NCI-H510A (cell line): ENCODE measurements at places on chromosomes 2 and 18.

DNA sequence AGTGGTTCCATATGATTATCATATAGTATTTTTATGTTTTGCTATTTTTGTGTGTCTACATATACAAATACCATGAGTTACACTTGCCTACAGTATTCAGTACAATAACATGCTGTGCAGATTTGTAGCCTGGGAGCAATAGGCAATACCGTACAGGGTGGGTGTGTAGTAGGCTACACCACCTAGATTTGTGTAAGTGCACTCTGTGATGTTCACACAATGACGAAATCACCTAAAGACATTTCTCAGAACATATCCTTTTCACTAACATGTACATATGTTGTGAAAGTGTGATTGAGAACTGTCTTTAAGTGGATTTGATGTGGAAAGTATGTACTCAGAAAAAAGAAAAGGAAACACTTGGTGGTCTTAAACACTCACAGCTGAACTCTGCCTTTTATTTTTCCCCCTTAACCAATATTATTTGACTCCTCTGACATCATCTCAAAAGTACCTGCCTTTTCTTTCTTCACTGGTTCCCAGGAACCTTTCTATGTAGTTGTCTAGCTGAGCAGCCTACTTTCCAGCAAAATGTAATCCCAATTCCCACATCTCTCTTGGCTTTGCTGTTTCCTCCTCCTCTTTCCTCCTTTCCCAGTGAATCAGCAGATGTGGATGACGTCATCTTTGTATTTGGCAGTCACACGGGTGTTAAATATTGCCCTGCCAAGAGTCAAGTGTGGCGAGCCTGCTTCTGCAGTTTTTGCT lies 47.7 kb downstream of the OSBPL6 start:
- peak; percentile 64 for DNase-seq

DNA sequence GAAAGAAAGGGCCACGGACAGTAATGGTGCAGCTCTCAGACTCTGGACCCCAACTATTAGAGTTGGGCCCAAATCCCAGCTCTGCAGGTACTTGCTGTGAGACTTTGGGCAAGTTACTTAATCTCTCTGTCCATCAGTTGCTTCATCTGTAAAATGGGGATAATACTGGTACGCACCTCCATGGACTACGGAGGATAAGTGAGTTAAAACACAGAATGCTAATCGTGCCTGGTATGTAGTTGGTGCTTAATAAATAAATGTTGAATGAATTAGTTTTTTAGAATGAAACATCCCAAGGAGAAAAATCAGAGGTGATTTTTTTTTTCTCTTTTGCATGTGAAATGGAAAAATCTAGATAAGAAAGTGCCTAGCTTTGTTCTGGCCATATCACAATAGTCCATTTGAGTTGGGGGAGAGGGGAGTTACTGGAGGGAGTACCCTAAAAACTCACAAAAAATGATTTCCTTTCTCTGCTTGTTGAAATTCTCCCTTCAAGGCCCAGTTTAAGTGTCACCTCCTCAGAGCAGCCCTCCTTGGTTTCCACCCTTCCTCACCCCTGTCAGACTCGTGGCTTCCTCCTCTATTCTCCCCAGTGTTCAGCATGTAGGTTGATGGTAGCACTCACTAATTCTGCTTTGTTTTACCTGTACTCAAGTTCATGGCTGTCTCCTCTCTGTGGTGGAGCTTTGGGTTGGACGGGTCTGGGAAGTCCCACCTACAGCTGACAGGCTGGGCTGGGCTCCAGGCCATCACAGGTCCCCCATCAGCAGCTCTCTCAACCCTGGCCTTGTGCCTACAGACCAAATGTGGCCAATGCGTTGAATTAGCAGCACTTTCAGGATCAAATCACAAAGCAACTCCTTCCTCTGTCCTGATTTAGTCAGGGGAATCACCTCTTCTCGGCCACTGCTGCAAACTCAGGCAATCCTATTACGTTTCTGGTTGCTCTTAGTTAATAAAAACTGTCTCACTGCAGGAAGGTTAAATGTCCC lies 92.8 kb upstream of the TAF1B start:
- no peak for DNase-seq

- DNase-seq, result no peak
These were observed 3.6 kb downstream of the ERFE start for GRCh38 chr2:238162251-238162845.

DNA sequence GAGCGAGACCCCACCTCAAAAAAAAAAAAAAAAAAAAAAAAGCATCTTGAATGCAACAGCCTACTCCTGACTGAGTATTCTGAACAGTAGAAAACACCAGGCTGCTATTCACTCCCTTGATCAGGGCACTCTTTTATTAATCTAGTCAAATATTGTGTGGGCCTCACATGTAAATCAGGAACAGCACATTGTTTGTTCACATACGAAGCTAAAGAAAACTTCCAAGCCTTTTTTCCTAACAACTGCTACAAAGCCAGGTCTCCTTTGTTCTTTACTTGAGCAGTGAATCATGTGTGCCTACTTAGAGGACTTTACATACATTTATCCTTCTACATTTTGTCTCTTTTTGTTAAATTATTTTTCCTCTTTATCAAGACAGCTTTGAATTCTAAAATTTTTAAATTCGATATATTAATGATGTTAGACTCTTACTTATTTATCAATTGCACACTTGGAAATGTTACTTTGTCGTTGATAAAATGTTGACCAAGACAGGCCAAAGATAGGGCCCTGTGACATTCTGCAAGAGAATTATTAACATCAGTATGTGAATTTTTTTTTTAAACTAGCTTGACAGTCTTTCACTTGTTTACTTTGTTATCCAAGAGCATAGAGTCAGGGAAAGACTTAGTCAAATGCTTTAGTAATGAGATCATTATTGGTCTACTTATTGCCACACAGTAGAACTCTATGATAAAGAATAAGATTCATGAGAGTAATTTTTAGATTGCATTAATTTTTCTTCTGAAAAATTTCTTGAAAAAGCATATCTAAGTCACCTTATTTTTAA lies 13.2 kb downstream of the SPATS2L start:
- DNase-seq, result no peak

DNA sequence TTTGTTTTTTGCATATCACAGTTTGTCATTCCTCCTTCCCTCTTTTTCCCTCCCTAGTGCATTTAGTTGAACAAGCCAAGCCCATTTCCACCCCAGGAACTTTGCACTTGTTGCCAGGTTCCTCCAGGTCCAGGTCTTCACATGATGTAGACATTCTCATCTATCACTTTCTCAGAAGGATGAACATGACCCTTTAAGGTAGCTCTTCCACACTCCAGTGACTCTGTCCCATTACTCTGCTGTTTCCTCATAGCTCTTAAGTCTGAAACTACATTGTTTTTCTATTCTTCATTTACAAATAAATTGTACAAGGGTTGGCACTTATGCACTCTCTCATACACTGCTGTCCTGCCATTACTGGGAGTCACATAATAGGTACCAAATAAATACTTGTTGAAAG lies 6.1 kb downstream of the KYNU start:
- no peak for DNase-seq

DNA sequence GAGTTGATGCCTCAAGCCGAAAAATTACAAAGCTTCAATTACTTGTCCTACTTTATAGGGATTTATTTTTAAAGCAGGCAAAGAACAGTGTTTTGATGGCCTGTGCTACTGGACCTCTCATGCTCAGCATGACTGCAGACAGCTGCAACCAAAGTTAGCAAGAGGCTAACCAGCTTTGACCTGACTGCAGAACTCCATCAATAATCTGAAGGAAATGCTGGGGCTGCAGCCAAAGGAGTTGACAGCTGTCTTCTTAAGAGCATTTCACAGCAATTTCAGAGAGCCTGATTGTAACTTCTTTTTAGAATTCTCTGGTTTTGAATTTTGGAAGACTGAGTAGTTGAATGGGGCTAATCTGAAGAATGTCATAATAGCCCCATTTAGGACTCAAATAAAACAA lies 46.5 kb upstream of the SESTD1 start:
- no peak for DNase-seq

- DNase-seq, result no peak
These were observed 23.3 kb downstream of the MAP3K19 start for GRCh38 chr2:135023886-135024485.

DNA sequence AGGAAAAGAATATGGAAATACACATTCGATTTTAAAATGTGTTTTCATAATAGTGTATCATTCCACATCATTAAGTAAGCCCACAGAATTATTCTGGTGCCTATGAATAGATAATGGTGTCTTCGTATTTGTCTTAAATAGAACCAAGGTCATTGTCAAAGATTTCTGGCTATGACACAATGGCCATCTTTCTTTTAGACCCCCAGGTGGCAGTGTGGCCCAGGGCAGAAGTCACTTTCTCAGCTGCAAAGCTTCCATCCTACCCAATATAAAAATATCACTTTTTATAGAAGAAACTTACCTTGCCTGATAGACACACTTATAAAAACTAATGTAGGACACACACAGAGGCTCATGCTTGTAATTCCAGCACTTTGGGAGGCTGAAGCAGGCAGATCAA lies 57.5 kb downstream of the ZRANB3 start:
- no peak for DNase-seq

- DNase-seq, result no peak
These were observed 54.3 kb upstream of the RMDN2 start for GRCh38 chr2:37870829-37871228.

GRCh38 chr2:67340133-67341011 lies 56.8 kb upstream of the ETAA1 start:
- DNase-seq, result no peak

GRCh38 chr2:109422758-109423500 lies 190.8 kb downstream of the SEPTIN10 start:
- DNase-seq, result no peak

DNA sequence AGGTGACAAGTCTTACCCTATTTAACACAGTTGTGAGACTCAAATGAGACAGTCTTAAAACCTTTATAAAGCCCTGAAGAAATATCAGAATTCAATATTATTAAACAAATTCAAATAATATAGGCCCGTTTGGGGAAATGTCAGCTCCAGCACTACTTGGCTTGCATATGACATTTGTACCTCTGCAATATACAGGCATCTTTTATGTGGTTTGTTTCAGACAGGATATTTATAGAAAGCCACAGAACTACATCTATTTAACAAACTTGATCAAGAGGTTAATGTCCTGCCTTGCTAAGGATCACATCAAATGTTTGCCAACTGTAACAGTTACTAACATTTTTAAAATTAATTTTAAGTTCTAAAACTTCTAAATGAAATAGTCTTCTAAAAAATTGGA lies 3.2 kb upstream of the MREG start:
- no peak for DNase-seq

DNA sequence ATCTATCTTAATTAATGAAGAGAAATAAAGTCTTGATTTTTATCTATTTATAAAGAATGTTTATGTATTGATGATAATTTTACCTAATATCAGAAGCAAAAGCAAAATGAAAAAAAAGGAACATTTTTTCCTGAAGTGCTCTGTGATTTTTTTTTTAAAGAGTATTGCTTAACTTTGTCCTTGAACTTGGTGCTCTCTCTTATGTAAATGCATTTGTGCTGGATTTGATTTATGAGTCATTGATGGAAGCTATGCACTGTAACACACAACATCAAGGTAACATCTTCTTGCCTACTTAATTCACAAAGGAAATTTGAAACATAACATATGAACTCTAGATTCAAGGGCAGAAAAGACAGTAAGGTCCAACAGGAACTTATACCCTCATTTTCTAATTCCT lies 312.9 kb upstream of the CDH19 start:
- no peak for DNase-seq

- no peak for DNase-seq
These were observed 862.2 kb upstream of the LRATD1 start for GRCh38 chr2:13770279-13770678.

DNA sequence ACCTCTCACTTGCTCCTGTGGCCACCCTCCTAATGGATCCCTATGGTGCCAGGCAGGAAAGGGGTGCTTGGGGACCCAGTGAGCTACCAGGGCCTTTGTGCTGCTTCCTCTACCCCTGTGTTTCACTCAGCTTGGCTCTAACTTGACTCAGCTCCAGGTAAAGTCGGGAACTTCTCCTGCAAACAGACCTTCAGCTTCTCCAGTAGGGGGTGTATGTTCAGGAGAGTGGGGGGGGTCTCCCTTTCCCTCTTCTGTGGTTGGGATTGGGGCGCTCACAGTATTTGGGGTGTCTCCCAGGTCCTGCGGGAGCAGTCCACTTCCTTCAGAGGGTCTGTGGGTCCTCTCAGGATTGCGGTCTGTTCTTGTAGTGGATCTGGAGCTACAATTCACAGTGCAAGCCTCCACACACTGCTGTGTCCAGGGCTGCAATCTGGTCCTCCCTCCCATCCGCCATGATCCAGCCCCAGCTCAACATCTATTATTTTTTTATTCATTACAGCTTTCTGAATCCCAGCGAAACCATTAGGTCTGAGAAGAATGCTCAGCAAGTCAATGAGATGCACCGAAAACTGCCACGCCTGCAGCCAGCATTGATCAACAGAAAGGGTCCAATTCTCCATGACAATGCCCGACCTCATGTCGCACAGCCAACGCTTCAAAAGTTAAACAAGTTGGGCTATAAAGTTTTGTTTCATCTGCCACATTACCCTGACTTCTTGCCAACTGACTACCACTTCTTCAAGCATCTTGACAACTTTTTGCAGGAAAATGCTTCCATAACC lies 26.4 kb upstream of the SAP130 start:
- no peak for DNase-seq

DNA sequence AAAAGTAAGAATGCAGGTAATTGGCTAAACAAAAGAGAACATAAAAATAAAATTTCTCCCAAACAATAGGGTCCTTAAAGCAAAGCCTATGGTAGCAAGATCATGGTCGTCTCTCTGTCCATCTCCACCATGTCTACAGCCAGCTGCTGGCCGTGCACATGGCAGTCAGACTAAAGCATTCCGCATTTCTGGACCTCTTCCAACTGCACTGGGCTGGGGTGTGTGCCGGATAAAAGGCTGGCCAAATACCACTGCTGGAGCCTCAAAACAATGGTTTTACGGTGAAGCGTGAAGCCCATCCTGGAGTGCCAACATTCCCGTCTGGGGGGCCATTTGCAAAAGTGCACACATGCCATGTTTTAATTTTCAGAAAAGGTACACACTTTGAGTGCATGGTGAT lies 74.8 kb upstream of the PIEZO2 start:
- no peak for DNase-seq

- no peak for DNase-seq
These were observed 13.5 kb downstream of the EFEMP1 start for GRCh38 chr2:55910077-55910476.

DNA sequence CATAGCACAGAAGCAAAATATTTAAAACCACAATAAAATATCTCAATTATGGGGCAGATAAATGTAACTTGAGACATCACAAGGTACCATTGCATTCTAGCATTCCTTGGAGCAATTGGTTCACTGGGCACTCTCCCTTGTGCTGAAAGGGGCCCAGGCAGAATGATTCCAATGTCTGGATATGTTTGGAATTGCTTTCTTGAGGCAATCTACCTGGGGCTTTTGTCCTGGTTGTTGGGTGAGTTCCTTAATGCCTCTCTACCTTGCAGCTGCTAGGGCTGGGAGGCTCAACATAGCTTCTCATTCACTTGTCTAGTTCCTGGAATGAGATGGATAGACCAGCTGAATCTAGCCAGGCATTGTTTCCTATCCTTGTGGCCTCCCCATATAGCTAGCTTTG lies 539.6 kb upstream of the FSHR start:
- no peak for DNase-seq

- DNase-seq, result no peak
These were observed 5.7 kb downstream of the ERCC3 start for GRCh38 chr2:127288274-127288673.
